NAMALWA (cell line): ENCODE measurements at places on chromosomes 2 and 18.

DNA sequence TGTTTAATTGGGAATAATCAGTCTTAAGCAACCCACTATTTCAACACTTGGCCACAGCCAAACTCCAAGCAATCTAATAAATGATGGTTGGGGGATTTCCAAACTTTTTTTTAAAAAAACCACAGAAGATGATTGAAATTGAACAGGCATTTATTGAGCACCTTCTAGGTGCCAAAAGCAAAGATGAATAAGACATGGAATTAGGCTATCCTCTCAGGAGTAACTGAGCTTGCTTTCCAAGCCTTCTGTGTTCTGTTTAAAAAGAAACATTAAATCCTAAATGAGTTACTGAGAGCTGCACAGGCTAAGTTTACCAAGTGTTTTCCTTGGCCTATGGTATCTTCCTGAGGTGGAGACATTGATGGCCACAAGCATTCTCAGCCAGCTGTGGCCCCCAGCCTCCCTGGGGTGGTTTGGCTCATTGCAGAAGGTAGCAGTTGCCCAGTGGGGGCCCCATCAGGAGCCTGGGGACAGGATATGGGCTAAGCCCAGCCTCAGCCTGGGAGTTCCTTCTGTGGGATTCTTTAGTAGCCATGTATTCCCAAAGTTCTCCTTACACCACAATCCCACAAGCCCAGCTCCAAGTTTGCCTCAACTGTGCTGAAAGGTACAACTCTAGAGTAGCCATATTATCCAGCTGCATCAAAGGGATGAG is 174.3 kb downstream of the C1D start:
- DNase-seq: no peak

DNA sequence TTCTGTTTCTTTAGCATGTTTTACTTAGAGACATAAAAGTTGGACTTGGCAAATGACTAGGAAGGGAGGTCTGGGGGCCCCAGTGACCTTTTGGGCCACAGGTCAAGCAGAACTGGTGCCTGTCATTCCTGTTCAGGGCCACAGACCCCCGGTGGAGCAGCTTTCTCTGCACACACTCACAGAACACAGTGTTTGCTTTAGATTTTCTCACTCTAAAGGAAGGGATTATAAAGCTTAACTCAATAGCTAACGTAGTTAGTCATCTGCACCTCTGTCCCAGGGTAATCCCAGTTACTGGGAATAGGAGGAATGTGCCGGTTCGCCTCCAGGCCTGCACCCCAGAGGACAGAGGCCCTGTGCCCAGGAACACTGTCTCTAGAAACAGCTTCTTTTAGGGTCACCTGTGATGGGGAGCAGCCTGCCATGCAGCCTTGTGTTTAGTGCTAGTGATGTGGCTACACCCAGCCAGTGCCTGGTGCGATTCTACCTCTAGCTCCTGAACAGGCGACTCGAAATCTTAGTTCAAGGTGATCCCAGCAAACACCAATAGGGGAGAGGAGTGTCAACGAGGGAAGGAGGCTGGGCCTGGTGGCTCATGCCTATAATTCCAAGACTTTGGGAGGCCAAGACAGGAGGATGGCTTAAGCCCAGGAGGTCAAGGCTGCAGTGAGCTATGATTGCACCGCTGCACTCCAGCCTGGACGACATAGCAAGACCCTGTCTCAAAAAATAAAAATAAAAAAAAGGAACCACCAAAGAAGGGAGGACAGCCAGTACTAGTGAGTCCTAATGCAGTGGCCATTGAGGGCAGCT is 11.6 kb downstream of the SPATA3 start:
- DNase-seq: no peak

GRCh38 chr2:37753758-37754157 is 82.3 kb upstream of the CDC42EP3 start:
- DNase-seq: no peak

- no peak for DNase-seq
Measured at GRCh38 chr2:239353692-239354091, 47.1 kb downstream of the HDAC4 start.

DNA sequence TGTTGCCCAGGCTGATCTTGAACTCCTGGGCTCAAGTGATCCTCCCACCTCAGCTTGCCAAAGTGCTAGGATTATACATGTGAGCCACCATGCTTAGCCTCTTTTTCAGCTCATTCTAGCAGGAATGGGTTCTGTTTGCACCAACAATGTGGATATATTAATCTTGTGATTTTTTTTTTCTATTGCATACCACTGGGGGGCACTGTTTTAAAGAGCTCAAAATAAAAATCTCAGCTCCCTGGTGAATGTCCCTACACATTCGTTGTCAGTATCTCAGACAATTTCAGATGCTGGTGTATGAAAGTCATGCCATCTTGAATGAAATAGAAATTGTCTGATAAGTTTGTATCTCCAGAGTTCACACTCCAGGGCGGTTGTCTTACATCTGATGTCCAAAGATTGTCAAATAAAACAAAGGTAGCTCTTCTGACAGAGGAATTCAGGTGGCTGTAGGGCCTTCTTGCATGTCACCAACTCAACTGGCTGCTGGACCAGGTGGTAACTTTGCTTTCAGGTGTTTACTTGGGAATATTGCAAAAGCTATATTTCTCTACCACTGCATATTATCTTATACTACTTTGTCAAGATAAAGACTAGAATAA is 3.1 kb upstream of the MATN3 start:
- DNase-seq: peak; percentile 70

- DNase-seq: no peak
Measured at GRCh38 chr18:50933684-50934083, 34.2 kb upstream of the ELAC1 start.

GRCh38 chr18:35106845-35107148 is 65.6 kb downstream of the MAPRE2 start:
- DNase-seq: no peak

GRCh38 chr2:42336361-42336965 is 24.6 kb downstream of the COX7A2L start:
- DNase-seq: no peak

DNA sequence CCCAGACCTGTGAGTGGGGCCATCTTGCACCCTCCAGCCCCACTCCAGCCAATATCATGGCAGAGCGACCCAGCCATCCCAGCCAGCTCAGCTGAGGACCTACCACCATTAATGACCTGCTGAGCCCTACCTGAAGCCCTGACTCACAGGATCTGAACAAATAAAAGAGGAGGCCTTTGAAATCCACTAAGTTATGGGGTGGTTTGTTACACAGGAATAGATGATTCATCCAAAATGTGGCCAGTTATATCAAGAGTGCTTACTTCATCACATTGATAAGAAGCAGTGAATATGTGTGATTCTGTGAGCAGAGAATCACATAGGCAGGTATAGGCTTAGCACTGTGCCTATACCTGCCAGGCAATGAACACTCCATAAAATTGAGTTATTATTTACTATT is 34.7 kb upstream of the FAM124B start:
- no peak for DNase-seq

GRCh38 chr2:98778741-98779483 is 48.0 kb upstream of the MGAT4A start:
- DNase-seq: no peak

GRCh38 chr2:69733342-69734034 is 8.4 kb upstream of the ANXA4 start:
- no peak for DNase-seq

DNA sequence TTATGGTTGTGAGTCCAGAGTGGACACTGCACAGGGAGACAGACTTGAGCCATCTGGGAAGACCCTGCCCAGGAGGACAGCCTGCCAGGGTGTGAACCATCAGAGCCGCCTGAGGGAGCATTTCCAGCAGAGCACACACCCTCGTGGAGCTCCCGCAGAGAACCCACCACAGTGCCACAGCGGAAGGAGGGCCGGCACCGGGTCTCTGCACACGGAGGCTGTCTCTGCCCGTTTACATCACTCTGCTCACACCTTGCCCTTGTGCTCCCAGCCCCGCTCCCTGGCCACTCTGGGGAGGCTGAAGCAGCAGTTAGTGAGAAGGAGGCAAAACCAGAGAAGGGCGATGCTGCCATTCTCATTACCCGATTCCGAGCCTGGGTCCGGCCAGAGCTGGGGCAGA is 161.9 kb downstream of the KLHL29 start:
- DNase-seq: no peak

DNA sequence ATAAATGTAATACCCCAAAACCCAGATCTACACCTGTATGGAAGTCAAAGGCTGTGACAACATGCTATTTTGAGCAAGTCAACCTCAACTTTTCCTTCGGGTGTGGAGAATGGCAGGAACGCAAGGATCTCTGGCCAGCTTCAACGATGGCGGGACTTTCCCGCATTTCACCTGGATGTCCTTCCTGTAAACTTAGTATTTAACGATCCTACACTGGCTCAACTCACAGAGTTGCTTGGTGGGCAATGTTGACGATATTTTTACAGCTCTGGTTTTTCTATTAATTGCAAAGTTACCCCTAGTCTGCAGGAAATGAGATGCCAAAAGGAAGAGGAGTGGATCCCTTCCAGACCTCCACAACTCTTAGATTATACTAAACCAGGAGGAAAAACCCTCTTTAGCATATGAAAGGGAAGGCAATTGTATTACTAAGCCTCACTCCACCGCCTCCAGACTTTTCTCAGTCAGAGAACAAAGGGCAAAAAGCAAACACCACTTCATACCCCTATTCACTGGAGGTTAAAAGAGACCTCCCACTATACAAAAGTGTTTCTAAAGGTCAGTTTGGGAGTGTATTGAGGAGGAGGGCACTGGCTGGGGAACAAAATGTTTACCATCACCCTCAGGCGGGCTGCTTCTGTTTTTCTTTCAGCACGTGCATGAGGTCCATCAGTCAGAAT is 56.5 kb upstream of the ACVR1 start:
- DNase-seq: no peak

DNA sequence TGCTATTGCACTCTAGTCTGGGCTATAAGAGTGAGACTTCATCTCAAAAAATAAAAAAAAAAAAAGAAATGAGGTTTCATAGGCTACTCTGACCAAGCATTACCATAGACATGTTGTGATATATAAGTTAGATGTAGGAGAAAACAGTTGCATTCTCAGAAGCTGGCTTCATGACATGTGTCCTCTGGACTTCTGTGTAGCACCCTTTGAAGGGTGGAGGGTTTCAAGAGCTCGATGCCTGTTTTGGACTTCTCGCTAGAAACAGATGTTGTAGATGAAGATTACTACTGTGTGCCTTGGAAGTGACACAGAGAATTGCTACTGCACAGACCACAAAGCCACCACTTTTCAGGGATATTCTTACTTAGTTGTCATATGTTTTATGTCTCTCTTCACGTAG is 91.0 kb downstream of the TMEM247 start:
- peak; percentile 52 for DNase-seq

DNA sequence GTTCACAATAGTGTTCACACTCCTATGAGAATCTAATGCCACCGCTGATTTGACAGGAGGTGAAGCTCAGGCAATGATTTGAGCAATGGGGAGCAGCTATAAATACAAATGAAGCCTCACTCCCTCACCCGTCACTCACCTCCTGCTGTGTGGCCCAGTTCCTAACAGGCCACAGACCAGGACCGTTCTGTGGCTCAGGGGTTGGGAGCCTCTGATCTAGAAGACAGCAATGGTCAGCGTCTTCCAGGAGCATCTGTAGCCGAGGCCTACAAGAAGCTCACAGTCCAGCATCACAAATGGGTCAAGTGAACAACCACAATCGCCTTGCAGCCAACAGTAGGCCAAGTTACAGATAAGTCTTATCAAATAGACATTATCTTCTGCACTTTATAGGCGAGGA is 110.0 kb upstream of the SLC66A3 start:
- no peak for DNase-seq

DNA sequence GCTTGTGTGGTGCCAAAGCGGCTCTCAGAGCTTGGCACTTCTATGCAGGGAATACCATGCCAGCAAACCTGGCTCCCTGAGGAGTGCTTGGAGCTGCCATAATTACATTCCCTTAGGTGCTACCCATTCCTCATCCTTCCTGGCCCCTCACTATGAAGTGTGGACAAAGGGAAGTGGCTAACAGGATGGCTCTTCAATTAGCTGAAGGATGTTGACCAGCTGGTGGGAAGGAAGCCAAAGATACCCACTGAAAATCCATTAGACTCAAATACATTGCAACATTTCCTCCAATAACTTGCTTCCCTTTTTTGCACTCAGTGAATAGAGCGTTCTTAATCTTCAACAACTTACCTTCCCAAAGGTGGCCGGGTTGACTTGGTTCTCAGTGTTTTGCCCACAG is 8.5 kb downstream of the RFX8 start:
- no peak for DNase-seq

DNA sequence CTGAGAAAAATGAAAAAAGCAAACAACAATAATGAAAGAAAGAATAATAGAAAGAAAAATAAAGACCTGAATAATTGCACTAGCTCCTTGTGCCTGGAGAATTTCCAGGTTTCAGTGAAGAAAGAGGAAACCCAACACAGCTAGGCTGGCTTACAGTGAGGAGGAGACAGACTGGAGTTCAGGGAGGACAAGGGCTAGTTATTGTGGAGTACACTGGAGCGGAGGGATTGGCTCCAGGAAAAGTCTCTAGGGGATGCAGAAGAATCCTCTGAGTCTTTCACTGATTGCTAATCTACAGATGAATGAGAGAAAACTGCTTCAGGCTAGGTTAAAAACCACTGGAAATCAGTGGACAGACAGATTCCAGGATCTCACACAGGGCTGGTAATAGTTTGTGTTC is 163.6 kb upstream of the RBMS1 start:
- DNase-seq: no peak

GRCh38 chr2:70087702-70088597 is 673 bp downstream of the PCBP1 start:
- DNase-seq: peak; percentile 60

DNA sequence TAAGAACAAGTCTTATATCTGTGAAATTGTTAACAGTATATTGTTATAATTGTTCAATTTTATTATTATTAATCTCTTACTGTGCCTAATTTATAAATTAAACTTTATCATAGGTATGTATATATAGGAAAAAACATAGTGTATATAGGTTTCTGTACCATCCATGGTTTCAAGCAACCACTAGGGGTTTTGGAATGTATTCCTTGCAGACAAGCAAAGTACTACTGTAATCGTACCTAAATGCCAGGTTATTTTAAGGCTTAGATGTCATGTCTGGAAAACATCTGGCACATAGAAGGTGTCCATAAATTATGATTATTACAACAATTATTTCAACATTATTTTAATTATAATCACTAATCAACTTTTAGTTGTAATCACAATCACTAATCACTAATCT is 8.4 kb downstream of the ITSN2 start:
- DNase-seq: no peak

GRCh38 chr2:139631966-139632365 is 851.8 kb upstream of the NXPH2 start:
- no peak for DNase-seq

DNA sequence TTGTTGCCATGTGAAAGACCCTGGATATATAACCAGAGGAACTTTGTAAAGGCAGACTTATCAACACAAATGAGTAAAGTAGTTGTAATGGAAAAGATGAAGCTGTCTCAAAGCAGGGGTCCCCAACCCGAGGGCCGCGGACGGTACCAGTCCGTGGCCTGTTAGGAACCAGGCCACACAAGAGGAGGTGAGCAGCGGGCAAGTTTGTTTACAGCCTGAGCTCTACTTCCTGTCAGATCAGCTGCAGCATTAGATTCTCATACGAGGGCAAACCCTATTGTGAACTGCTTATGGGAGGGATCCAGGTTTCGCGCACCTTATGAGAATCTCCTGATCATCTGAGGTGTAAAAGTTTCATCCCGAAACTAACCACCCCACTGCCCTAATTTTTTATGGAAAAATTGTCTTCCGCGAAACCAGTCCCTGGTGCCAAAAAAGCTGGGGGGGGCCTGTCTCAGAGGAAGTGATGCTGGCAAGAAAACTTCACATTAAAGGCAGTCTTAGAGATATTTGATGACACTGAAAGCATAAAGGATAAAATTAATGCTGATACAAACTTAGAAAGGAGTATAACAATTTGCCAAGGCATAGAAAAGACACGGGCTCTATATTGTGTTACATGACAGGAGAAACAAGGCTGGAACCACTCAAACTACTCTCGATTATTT is 57.5 kb upstream of the MSTN start:
- DNase-seq: no peak
